ENCODE measurements at places on chromosomes 2 and 18.

DNA sequence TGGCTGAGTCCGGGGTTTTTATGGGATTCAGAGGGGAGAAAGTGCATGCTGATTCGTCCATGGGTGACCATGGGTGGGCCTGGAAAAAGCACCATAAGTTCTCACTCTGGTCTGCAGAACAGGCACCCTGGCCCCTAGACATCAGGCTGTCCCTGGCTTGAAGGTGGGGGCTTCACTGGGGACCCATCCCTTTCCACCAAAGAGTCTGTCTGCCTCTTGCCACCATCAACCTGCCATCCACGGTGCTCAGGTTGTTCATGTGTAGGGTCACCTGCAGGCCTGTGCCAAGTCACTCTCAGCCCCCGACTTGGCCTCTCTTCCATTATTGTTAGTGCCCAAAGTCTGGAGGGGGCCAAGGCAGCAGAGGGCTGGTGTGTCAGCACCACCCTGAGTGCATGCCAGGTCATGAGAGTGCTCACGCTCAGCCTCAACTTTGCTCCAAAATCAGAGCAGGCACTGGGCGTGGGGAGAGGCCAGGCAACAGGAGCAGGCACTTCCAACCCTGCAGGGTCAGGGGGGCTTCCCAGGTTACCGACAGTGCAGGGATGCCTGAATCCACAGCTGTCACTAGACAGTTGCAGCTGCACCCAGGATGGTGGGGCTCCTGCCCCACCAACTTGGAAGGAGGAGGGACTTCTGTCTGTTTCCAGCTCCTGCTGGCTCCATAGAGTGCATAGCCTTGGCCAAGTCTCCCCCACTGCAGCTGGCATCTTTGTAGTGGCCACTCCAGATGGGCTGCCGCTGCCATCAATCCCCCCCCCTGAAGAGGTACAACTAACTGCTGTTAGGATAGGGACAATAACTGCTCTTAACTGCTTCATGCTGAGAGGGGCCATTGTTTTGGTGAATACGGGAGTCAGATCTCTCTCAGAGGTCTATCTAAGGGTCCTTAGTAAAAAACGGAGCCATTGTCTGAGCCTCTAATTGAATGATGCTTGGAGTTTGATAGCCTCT lies 209.3 kb downstream of the AKAIN1 start:
- DNase-seq = no peak

DNA sequence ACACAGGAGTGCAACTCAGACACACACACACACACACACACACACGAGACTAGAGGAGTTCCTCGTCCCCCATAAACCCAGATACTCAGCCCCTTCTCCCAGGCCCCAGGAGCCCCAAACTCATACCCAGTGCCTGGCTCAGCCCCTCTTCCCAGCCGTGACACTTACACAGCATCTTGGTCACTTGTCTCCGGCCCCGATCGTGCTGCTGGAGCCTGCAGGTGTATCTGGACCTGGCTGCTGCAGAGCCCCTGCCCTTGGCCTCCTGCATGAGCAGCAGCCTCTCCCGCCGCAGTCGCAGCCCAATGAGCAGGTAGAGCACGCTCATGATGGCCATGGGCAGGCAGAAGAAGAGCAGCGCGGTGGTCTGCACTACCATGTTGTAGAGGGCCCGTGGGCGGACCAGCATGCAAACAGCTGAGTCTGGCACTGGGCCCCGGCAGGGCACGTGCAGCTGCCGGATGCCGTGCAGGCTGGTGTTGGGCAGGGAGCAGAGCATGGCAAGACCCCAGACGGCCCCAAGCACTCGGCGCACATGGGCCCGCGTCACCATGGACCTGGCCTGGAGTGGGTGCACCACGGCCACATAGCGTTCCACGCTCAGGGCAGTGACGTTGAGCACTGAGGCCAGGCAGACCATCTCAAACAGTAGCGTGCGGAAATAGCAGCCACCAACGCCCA lies 2.1 kb downstream of the NMUR1 start:
- no peak for DNase-seq

GRCh38 chr2:185255566-185255965 lies 483.0 kb upstream of the FSIP2 start:
- DNase-seq = no peak

- DNase-seq = no peak
Observed at GRCh38 chr18:23658285-23658684, 4.4 kb downstream of the ANKRD29 start.

GRCh38 chr2:236638707-236639106 lies 69.1 kb downstream of the ACKR3 start:
- no peak for DNase-seq

GRCh38 chr2:39922679-39923405 lies 143.8 kb upstream of the THUMPD2 start:
- no peak for DNase-seq

- DNase-seq = no peak
Observed at GRCh38 chr2:212157012-212157411, 381.6 kb downstream of the ERBB4 start.

- DNase-seq = no peak
Observed at GRCh38 chr2:23669413-23670244, 257.3 kb downstream of the ATAD2B start.

GRCh38 chr2:58921676-58922075 lies 680.6 kb upstream of the FANCL start:
- no peak for DNase-seq

DNA sequence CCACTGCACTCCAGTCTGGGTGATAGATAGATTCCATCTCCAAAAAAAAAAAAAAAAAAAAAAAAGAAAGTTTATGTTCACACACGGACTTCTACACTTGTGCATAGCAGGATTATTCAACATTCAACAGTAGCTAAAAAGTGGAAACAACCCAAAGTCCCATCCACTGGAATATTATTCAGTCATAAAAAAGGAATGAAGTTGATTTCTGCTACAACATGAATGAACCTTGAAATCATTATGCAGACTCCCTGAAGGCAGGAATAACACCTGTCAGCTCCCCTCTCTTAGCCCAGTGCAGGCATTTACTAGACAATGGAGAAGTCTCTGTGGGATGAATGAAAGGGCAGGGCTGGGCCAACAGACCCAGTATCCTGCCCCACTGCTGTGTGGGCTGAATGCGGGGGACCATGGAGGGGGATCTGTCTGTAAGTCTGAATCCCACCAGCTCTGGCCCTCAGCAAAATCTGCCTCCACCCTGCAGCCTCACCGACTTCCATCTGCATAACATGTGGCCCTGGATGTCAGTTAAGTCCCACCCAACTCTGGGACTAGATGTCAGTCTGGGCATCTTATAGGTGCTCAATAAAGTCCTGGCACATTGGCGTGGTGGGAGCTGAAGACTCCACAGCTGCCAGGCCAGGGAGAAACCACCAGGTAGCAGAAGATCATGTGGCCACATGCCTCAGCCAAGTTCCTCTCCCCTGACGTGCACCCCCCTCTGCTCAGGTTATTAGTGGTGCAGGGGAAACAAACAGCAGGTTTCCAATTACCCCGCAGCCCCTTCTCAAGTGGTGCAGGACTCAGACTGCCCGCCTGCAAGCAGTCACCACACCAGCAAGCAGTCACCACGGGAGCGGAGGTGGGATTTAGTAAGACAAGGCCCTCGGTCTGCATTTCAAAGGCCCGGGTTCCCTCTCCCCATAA lies 8.9 kb downstream of the ZFP36L2 start:
- DNase-seq = no peak

DNA sequence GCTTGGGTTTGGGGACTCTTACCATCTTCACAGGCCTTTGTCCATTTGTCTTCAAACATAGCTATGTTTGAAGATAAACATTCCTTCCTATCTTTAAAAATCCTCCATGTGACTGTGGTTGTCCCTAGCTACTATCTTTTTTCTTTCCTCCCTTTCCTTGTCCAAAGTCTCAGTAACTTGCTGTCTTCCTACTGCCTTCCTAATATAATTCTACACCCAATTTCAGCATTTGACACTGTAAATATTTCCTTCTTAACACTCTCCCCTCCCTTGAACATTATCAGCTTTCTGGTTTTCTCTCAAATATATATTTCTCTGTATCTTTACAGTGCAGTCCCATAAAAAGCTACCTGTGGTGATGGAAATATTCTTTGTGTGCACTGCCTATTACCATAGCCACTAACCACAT lies 5.3 kb upstream of the SP3 start:
- DNase-seq = no peak

DNA sequence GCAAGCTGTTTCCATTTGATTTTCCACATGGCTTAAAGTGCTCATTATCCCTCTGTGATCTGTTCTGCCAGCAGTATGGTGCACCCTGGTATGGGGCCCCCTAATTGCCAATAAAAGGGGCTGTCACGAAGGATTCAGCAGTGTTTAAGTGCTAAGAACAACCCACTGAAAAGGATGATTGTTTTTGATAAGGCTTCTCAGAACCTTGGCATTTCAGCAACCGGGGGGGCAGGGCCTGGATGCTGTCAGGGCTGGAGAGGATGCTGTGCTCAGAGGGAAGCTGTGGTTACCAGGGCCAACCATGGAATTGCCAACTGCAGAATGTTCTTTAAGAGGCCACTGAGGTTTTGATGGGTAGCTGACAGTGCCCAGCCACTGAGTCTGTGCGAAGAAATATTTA lies 117.8 kb downstream of the CTIF start:
- no peak for DNase-seq

- no peak for DNase-seq
Observed at GRCh38 chr2:136072621-136073020, 45.3 kb downstream of the CXCR4 start.

- DNase-seq = no peak
Observed at GRCh38 chr2:8806885-8807704, 30.3 kb downstream of the KIDINS220 start.

DNA sequence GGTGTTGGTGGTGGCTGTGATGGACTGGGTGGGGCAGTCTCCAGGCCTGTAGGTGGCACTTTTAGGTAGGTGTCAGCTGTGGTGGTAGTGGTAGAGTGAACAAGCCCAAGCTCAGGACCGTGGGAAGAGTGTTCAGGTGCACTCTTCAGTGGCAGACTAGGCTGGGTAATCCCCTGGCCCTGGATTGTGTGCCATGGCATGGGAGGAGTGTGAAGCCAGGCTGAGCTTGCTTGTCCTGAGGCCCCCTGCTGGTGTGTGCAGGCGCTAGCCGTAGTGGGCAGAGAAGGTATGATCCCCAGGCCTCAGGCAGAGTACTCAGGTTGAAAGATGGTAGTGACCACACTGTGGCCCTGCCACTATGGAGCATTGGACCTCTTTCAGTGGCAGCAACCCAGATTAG lies 850.3 kb downstream of the DSC3 start:
- no peak for DNase-seq

DNA sequence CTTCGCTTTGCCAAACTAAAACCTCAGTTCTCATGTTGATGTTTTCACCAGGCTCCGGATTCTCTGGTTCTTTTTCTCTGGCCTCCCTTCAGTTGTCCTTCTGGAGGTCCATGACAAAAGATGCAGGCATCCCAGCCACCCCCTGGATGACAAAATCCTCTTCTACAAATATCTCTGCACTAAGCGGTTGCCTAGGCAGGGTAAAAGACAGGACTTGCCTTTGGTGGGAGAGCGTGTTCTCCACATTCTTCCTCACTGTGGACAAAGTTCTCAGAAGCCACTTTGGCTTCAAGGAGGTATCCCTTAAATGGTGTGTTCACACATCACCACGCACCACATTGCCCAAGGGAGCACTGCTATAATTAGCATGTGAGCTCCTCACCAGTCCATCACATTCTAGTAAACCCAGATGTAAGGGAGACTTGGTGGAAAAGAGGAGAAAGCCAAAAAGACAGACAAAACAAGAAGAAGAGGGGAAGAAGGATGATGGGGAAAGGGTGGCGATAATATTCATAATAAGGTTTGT lies 23.6 kb upstream of the MRPL33 start:
- DNase-seq = no peak

- no peak for DNase-seq
Observed at GRCh38 chr18:9211955-9212354, 75.4 kb downstream of the ANKRD12 start.

GRCh38 chr2:218882866-218883366 lies 2.3 kb downstream of the WNT10A start:
- DNase-seq = no peak

GRCh38 chr2:137689549-137689948 lies 274.7 kb upstream of the HNMT start:
- no peak for DNase-seq

DNA sequence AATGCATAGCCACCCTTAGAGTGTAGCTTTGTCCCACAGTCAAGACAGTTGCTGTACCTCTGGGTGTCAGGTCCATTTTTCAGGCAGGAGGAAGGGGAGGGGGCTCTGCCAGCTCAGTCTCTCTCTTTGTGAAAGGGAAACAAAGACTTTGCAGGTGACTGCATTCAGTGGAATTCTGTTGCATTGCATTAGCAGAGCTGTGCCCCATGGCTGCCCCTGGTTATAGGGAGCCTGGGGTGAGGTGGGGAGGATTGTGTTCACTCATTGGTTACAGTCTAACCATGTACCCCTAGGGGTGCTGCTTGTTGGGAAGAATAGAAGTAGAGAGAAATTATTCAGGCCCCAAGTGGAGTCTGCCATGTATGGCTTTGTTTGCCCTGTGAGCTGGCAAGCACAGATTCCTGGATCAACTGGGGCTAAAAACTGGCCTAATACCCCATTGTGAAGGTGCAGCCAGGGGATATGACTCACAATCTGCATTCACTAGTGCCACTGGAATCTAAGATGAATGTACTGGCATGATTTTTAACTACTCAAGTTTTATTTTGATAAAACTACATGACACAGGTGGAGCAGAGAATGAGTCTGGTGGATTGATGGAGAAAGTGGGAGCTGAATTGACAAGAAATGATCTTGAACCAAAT lies 118.4 kb downstream of the SH3BP4 start:
- DNase-seq = no peak

DNA sequence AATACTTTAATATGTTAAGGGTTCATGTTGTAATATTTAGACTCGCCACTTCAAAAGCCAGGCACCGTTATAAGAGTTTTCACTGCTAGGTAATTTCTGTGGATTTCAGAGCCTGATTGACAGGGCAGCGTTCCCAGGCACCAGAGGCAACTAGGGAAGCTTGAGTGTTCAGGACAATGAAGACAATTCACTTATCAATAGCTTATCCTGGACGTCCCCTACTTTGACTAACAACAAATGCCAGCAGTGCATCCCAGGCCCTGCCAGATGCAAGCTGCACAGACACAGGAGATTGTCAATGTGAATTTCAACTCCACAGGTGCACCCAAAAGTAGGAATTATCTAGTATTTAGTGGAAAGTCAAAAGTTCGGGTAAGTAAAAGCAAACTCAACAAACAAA lies 179.3 kb upstream of the GYPC start:
- no peak for DNase-seq

DNA sequence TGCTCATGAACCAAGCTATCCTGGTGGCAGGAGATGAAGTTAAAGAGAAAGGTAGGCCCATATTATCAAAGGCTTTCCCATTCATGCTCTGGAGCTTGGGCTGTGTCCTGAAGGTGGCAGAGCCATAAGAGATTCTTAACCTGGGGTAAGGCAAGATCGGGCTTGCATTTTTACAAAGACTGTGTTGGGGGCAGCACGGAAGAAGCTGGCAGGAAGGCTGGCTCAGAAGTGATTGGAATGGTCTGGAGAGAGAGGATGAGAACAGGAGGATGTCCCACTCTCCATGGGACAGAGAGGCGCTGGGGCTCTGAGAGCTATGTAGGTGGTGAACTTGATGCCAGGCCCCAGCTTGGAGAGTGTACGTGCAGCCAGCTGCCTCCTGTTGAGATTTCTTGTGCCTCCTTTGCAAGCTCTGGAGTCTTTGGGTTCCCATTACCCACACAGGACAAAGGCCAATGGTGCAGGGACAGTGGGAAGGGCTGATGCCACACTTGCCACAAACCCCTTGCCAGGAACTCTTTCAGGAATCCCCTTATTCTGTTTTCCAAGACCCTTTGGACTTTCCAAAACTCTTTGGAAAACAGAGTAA lies 40.6 kb upstream of the FZD5 start:
- DNase-seq = no peak
